ENCODE measurements at places on chromosomes 1 and 21.

DNA sequence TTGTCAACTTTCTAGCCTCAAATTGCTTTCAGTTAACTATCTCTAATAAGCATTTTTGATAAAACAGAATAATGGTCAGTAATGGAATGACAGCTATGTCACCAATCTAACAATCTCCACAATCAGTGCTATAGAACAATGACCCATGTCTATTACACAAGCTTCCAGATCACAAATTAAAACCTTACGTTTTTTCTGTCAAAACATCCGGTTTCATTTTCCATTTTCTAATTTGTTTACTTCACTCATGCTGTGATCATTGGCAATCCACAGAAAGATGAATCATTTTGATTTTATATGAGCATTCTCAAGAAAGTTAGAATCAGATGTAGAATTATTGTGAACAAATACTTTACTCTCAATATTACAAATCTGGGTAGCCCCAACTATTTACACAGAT is 80.3 kb downstream of the KCNT2 start:
- DNase-seq: no peak

GRCh38 chr1:230641900-230642262 is 400 bp upstream of the COG2 start:
- no peak for DNase-seq

GRCh38 chr21:20631633-20632032 is 366.6 kb upstream of the NCAM2 start:
- no peak for DNase-seq

DNA sequence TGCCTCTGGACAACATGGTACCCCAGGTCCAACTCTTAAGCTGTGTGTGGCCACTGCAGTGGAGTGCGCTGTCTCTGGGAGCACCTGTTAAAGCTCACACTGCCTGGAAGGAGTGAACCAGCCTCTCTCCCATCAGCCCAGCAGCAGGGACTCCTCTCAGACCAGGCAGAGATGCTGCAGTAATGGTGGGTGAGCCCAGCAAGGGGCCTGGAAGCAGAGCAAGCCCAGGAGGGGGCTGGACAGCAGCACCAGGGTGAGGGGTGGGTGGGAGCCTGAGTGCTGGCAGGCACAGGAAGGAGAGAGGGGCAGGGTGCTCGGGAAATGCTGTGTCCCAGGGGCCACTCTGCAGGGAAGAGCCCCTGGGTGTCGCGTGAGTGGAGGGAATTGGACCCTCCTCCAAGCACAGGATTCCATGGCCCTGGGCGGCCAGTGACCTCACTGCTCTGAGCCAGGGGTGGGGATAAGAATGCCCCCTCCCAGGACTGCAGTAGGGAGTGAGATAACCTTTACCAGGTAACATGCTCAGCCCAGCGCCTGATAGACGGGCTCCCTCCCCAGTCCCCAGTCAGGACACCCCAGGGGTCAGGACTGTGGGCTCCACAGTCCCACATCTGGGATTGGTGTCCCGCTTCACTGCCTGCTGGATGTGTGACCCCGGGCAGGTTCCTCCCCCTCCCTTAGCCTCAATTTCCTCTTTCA is 313.1 kb downstream of the MATN1 start:
- no peak for DNase-seq

DNA sequence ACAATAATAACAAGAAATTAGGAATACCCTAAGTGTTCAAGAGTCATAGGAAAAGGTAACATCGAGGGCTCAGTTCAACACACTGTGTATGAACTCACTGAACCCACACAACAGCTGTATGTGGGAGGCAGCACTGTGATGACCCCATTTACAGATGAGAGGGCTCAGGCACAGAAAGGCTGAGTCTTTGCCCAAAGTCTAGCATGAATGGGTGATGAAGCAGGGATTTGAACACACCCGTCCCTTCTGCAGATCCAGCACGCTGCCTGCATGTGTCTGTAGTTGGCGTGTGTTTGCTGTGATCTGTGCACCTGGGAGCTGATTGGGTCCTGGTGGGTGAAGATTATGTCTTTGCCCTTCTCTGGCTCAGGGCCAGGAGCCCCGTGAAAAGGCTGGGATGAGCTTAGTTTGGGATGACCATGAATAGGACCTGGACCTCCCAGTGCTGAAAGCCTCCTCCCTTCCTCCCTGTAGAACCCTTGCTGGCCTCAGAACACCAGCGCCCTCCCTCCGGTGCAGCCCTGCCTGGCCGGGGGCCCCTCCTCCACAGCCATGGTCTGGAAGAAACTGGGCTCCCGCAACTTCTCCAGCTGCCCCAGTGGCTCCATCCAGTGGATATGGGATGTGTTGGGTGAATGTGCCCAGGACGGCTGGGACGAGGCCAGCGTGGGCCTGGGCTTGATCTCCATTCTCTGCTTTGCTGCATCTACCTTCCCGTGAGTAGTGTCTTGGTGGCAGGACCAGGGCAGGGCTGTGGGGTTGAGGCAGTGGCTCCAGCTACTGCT is 5.2 kb downstream of the SLC66A1 start:
- no peak for DNase-seq

DNA sequence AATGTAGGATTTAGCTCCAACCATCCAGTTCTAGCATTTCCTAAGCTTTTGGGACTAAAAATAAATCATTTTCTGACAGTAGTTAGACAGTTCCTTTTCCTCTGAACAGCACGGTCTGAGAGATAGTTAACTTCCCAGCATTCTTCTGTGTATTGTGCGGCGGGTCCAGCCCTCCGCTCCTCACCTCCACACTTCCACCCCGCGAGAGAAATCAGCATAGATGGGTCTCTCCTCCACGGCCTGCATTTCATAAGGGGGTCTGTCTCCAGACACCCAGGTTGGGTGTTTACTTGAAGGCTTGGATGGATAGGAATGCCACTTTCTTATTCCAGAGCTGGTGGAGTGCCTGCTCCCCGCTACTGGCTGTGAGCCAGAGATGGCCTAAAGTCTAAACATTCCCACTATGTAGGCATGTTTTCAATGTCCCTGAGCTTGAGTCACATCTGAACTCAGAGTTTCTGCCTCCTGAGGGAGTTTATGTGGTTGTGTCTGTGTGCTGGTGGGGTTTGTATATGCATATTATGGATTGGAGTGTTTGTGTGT is 38.0 kb upstream of the PPP2R5A start:
- no peak for DNase-seq

DNA sequence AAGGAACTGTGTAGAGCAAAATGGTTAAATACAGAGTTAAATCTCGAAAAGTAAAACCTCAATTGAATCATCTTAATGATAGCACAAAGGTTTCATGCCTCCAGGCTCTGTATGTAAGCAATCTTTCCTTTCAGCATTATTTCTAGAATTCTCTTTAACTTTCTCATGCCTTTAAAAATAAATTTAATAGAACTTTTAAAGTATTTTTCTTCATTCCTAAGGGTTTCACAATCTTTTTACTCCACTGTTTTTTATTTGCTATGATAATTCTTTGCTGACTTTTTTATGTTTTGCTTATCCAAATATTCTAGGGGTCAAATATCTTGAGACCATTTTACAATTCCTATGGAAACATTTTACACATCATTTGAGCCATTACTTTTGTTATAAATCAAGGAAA is 288.0 kb downstream of the BACH1 start:
- no peak for DNase-seq

DNA sequence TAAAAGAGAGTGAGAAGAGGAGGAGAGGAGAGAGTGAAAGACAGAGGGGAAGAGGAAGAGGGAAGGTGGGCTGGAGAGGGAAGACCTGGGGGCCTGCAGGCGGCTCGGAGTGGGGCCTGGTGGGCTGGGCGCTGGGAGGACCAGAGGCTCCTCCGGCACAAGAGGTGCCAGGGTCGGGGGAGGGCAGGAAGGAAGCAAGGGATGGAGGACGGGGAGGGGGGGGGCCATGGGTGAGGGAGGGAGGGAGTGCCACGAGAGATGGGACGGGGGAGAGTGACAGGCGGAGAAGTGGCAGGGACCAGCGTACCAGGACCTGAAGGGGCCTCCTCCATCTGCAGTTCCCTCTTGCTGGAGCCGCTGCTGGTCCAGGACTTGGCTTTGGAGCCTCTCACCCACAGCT is 87.7 kb downstream of the CASZ1 start:
- no peak for DNase-seq

DNA sequence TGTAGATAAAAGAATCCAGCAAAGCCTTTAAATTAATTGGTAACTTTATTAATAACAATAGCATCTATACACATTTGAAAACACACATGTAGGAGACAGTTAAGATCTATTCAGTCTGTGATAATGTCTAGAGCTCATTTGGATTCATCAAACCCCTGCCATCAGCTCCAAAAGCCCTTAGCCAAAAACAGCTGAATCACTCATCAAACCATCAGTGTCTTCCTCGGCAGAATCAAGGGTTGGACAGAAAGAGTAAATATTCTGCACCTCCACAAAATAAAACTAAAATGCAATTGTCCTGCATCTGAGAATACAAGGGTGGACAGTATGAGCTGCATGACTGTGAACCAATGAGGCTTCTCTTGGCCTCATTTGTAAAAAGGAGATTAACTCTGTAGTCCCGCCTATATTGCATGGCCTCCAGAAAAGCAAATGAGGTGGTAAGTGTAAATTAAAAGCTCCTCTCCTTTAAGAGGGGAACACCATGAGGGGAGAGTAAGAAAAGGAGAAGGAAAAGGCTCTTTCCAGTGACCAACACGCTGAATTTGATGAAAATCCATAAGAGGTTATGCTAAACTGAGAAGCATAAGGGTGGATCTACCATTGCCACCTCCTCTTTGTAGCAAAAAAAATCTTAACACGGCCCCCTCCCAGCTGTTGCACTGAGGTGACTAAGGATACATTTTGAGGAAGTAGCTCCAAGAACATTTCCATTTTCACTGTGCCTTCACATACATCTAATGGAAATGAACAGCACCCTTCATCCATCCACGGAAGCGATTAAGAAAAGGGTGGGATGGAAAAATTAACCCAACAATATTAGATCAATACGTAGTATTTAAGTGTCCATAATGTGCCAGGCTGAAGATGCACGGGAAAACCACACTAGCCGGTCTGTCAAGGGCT is 14.7 kb upstream of the BOLA1 start:
- no peak for DNase-seq

DNA sequence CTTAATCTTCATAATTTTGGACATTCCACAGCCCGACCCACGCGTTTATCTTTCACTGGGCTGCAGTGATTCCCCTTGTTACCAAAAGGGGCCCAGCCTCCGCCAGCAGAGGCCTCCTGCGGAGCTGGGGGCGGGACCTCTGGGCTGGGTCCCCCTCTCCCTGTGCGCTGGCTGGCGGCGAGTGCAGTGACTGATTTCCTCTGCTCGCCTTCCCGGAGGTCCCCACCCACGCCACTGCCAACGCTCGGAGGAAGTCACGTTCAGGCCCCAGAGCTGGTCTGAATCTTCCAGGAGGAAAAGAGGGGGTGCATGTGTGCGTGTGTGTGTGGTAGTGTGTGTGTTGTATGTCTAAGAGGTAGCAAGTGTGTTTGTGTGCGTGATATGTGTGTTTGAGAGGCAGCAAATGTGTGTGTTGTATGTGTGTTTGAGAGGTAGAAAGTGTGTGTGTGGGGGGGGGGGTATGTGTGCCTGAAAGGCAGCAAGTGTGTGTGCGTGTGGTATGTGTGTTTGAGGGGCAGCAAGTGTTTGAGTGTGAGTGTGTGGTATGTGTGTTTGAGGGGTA is 35.0 kb upstream of the JAK1 start:
- peak; percentile 83 for DNase-seq

GRCh38 chr1:18526436-18527275 is 45.9 kb downstream of the KLHDC7A start:
- no peak for DNase-seq

- peak; percentile 57 for DNase-seq
These were observed 62.7 kb downstream of the ADARB1 start for GRCh38 chr21:45136927-45137611.

DNA sequence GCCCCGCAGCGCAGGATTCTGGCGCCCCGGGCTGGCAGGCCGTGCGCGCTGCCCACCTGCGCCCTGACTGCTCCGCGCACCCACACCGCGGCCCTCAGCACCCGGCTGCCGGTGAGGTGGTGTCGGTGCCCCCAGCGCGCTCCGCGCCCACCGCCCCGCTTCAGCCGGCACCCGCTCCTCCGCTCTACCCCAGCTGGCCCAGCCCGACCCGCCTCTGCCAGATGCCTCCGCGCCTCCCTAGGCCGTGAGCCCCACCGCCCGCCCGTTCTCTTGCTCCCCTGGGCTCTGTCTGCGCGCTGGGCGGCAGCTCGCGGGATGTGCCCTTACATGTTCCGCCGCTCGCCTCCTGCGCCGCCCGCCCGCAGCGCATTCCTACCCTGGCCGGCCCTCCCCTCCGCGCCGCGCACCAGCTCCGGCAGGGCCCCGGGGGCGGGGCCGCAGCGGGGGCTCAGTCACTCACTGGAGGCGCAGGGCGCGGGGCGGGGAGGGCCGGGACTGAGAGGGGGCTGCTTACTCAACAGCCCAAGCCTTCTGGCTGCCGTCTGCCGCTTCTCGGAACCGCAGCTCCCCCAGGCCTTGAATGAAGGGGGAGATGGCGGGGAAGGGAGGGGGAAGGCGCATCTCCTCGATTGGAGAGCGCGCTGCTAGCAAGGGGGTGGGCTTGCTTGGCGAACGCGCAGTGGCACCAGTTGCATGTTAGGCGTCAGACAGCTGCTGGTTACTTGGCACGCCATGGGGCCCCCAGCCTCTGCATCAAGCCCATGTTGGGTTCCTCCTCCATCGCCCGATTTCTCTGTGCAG is at the start of gene PHLDA3:
Gene PHLDA3 (minus strand): TSS at position 345 of the 801 bp plus-strand sequence. CDS start 402 bp downstream, outside the sequence.
- no peak for DNase-seq

- no peak for DNase-seq
These were observed 26.2 kb downstream of the MAGI3 start for GRCh38 chr1:113416496-113416895.

DNA sequence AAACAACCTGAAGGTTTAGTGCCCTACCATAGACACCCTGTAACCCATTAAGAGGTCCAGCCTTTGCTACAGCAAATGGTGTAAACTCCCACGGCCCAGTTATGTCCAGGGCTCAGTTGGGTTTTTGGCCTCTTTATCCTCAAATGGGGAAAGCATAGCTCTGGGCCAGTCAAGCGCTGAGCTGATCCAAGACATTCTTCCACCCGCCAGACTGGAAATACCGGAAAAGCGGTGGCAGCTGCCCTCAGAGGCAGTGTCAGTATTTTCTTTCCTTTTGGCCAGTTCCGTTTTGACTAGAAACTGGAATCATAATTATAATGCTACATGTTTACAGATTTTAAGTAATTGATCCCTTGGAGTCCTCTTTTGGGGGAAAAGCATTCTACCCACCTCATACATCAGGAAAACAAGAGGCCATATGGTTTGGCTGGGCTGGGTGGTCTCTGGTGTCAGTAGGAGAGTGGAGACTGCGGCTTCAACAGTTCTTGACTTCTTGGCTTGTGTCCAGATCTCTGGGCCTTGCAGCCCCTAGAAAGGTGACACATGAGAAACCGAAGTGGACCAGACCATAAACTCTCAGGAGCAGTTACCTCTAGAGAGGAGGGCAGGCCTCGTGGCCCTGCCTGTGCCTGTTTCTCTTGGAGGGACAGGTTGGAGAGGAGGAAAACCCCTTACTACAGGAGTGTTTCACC is 30.2 kb upstream of the CLDN14 start:
- no peak for DNase-seq

- no peak for DNase-seq
These were observed 39.0 kb downstream of the NDC1 start for GRCh38 chr1:53799141-53799540.
